SK-N-MC (cell line): ENCODE measurements at places on chromosomes 1 and 21.

GRCh38 chr1:46133181-46133658, 791 bp upstream of the PIK3R3 start:
- DNase-seq: no peak

DNA sequence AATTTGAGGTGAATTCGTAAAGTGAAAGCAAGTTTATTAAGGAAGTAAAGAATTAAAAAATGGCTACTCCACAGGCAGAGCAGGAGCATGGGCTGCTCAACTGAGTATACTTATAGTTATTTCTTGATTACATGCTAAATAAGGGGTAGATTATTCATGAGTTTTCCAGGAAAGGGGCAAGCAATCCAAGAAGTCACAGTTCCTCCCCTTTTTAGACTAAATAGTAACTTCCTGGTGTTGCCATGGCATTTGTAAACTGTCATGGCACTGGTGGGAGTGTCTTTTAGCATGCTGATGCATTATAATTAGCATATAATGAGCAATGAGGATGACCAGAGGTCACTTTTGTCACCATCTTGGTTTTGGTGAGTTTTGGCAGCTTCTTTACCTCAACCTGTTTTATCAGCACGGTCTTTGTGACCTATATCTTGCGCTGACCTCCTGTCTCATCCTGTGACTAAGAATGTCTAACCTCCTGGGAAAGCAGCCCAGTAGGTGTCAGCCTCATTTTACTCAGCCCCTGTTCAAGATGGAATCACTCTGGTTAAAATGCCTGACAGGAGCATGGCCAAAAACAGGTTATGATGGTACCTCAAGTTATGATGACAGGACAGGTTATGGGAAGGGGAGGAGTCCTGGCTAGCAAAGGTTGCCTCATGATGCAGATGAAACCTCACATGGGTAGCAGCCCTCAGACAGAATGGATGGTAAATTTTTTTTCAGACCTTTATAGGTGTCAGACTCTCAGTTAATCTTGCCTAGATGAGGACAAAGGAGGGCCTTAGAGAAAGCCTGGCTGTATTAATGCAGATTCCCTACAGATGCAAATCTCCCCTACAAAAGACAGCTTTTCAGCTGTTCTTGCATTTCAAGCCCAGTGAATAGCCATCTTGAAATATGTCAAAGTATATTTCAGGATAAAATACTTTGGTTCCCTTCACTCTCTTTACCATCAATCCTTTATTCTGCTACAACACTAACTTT, 49.7 kb downstream of the SIPA1L2 start:
- DNase-seq: no peak

- no peak for DNase-seq
Observed at GRCh38 chr1:230632273-230632873, 9.9 kb upstream of the COG2 start.

DNA sequence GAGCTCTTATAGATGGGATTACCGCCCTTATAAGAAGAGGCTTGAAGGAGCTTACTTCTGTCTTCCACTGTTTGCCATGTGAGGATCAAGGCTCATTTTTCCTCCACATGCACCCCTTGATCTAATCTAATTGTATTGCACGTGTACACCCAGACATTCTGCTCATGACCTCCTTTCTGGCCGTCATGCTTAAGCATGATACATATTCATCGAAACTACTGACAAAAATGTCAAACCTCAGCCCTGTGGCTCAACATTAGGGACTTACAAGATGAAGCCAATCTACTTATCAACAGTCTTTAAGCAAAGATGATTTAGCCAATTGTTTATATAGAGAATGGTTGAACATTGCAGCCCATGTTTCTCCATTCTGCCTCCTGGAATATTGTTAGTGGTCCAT, 127.6 kb downstream of the XCL2 start:
- DNase-seq: no peak

GRCh38 chr1:160795951-160796383, at the start of gene LY9:
Gene LY9, plus strand, starts transcription at chr1:160796174. Its CDS starts 14 bp downstream, at chr1:160796188.
- no peak for DNase-seq

- DNase-seq: peak; percentile 12
Observed at GRCh38 chr1:240189386-240189989, 97.8 kb downstream of the FMN2 start.

- DNase-seq: no peak
Observed at GRCh38 chr1:199721001-199721400, 306.5 kb upstream of the NR5A2 start.

DNA sequence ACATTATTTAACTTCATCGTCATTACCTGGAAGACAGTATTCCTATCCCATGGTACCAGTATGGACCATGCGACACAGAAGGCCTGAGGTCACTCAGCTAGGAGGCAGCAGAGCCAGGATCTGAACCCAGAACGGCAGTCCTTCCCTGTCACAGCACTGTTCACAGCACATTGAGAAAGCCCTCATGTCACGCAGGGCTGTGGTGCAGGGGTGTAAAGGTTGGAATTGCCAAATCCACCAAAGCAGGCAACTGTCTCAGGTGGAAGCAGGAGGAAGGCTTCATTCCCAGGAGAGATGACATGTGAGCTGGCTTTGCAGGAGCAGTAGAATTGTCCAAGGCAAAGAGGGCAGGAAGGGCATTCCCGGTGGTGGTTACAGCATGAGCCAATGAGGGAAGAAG, 9.9 kb upstream of the TTC22 start:
- DNase-seq: no peak

DNA sequence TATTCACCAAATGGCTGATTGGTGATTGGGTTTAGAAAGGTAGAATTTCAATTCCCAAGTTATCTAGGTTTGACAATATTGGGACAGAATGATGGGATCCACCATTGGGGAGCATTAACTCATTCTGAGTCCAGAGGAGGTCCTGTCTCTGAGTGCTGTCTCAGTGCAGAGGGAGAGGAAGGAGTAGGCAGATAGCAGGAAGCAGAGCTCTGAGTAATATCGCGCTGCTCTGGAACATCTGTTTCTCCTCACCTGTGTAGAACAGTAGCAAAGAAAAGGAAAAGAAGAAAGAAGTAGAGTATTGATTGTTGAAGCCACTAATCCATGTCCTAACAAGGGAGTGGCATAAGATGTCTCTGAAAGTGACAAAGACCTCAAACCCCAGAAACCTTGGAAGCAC, 1657.8 kb downstream of the MRPL39 start:
- DNase-seq: no peak

GRCh38 chr1:58881471-58881994, 97.7 kb upstream of the JUN start:
- DNase-seq: no peak
